Epithelial cell of esophagus (primary cell): ENCODE measurements at places on chromosomes 12 and 14.

DNA sequence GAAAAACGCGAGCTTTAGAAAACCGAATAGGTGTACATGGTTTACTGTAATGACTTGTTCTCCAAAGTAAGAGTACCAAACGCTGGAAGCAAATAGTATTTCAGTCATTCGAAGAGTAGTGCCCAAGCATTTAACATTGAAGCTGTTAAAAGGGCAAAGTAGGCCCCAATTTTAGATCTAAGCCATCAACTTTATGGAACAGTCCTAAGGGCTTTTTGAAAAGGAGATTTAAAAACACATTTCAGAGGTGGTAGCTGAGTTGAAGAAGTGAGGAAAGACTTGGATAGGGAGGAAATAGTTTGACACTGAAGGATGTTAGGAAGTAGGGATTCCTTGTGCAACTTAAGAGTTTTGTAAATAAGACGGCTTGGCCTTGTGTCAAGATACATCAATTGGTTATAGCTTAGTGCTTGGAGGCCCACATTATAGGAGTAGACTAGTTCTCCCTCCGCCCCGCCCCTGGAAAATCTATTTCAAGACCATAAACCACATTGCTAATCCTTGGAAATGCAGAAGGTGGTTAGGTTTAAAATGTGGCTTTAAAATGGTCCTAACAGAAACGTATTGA lies 783 bp upstream of the TUBA1B start:
- DNase-seq, result peak; percentile 28

- peak; percentile 24 for DNase-seq
Observed at GRCh38 chr12:5745251-5745888, 199.7 kb downstream of the ANO2 start.

DNA sequence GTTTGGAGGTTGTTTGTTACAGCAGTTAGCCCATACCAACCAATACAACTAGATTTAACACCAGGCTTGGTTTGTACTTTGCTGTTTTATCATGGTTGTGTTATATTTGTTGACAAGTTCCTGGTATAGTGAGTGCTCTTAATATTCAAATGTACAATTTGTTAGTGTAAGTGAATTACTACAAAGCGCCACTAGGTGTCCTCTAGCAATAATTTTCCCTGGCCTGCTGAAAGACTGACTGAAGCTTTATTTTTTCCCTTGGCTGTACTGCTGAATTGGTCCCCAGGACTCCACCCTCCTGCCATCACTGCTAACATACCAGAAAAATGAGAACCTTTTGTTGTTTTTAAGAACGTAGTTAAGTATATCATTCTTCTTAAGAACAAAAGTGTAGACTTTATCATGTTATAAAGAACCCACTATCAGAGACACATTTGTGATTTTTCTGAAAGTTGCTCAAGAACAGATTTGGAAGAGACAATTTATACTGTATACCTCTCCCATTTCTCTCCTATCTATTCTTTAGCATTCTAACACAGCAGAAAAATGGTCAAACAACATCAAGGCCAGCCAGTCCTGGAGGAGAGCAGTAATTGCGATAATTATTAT lies 75.3 kb upstream of the FAR2 start:
- DNase-seq, result peak; percentile 64

DNA sequence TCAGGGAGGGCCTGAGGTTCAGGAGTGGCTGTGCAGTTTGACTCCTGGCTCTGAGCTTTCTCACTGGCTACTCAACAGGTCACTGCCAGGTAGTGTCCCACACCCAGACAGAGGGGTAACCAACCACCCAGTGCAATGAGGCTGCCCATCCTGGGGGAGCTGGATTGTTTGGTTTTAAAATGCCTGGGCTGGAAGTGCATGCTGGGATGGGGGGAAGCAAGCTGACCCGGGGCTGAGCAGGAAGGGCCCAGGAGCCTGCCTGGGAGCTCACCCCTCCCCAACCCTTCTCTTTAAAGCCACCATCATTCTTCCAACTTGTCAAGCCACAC lies 12.6 kb upstream of the ABHD12B start:
- no peak for DNase-seq

DNA sequence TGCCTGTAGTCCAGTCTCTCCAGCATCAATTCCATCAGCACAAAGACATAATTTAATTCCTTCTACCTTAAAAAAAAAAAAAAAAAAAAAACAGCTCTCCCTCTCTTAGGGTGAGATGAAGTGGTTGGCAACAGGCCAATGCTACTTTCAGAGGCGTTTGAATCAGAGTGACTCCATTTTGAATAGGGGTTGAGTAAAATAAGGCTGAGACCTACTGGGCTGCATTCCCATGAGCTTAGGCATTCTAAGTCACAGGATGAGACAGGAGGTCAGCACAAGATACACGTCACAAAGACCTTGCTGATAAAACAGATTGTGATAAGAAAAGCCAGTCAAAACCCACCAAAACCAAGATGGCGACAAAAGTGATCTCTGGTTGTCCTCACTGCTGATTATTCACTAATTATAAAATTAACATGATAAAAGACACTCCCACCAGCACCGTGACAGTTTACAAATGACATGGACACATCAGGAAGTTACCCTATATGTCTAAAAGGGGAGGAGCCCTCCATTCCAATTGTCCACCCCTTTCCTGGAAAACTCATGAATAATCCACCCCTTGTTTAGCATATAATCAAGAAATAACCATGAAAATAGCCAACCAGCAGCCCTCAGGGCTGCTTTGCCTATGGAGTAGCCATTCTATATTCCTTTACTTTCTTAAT lies 6.9 kb upstream of the TCL1B start:
- DNase-seq, result no peak

- no peak for DNase-seq
Observed at GRCh38 chr12:50112456-50113218, 601 bp downstream of the COX14 start.

DNA sequence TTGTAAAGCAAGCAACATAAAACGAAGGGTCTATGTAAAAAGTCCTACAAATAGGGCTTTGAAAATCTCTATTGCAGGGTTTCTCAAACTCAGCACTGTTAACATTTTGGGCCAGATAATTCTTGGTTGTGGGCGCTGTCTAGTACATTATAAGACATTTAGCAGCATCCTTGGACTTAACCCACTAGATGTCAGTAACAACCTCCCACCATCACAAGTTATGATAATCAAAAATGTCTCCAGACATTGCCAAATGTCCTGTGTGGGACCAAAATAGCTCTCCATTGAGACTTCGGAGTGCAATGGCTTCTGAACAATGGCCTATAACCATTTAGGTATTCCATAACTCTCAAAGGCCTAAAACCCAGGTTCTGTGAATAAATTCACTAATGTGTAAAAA lies 22.9 kb upstream of the DHRS7 start:
- peak; percentile 8 for DNase-seq

- no peak for DNase-seq
Observed at GRCh38 chr12:71157601-71158233, at the start of gene TSPAN8. TSPAN8 (minus strand) TSS chr12:71157999; CDS start chr12:71157678, 321 bp downstream.

DNA sequence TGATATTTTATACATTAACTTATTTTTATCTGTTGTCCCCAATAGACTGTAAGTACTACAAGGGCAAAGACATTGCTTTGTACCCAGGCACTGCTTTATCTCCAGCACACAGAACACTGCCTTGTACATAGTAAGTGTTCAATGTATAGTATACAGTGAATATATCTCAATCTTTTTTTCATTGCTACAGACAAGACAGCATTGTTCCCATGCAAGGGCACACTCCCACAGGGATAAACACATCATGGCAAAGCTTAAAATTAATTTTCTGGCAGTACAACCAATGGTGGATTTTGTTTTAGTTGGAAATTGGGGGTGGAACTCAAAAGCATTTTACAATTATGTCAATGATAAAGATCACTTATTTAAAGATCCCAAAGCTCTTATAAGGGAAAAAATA lies 112.3 kb upstream of the EEA1 start:
- no peak for DNase-seq

DNA sequence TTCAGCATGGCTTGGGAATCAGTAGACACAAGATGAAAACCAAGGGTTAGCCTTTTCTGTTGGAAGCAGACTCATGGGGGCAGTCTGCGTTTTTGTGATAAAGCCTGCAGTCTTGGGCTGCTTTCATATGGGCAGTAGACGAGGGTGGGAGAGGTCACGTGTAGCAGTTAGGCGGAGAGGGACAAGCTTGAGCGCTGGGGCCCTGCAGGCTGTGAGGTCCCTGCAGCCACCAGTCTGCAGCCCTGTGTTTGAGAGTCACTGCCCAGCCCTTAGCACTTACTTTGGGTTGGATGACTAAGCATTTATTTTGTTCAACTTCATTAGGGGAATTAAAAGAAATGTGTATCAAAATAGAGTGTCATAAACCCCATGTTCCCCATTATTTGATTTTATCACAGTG lies 37.2 kb downstream of the EP400 start:
- DNase-seq, result no peak

DNA sequence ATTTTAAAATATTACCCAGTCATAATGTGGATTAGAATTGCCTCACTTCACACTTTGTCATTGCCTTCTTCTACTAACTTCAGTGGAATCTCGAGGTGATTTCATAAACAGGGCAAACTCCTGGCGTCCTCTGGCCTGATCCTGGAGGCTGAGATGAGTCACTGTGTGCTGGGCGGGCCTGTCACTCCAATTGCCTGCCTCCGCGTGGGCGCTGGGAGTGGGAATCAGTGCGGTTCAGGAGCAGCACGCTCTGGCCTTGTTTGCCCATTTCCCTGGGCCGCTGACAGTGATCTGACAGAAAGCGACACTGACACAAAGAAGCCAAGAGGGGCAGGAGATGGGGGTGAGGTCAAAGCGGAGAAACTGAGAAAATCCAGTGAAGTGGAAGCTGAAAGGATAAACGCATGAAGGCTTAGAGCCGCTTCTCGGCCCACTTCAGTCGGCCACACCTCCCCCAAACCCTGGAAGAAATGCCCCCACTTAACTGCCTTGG lies 29.7 kb downstream of the LGR5 start:
- DNase-seq, result peak; percentile 78

DNA sequence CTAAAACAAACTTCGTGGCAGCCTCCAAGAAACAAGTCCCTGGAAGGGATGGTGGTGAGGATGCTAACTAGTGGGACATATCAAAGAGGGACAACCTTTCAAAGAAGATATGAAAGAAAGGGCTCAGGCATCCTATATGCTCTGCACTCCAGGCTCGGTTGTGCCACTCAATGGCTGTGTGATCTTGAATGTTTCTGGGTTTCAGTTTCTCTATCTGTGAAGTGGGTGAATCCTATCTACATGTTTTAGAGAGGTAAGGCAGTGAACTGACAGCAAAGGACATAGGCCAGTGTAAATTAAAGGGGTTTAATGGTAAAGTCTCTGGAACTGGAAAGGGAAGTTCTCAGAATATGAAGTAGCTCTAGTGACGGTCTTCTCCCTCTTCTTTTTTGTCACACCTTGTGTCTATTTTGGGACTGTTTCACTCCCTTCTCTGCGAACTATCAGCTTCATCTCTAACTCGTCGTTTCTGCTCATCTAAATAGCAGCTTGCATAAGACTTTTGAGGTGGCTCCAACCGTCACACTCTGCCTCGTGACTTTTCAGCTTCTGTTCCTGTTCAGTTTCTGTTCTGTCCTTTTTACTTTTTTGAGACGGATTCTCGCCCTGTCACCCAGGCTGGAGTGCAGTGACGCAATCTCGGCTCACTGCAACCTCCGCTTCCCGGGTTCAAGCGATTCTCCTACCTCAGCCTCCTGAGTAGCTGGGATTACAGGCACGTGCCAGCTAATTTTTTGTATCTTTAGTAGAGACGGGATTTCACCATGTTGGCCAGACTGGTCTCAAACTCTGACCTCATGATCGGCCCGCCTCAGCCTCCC lies 273.6 kb downstream of the SUDS3 start:
- DNase-seq, result no peak

GRCh38 chr14:89209558-89209957 lies 207.5 kb downstream of the FOXN3 start:
- DNase-seq, result no peak

- DNase-seq, result no peak
Observed at GRCh38 chr12:89781156-89781555, 72.5 kb upstream of the ATP2B1 start.

DNA sequence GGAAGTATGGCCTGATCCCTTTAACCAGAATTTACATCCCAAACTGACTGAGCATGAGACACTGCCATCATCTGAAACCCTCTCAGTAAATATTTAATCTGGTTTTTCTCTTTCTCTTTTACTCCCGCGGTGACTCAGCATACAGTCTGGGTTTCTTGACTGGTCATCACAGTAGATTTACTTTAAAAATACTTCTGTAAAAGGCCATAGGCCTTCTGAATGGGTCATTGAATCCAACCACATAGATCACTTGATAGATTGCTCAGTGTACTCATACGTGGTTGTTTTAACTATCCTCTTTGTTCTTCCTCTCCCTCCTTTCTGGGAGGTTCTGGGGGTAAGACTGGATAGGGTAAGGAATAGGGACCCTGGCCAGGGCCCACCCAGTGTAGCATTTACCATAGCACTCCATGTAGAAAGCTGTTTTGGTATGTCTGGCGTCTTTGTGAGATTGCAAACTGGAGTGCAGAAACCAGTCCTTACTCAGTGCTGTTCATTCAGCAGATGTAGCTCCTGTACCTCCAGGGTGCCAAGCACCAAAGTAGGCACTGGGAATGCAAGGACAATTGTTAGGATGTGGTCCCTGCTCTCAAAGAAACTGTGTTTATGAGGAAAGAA lies 165.7 kb downstream of the SRGAP1 start:
- no peak for DNase-seq

- DNase-seq, result no peak
Observed at GRCh38 chr14:78637908-78638475, 467.8 kb downstream of the NRXN3 start.

DNA sequence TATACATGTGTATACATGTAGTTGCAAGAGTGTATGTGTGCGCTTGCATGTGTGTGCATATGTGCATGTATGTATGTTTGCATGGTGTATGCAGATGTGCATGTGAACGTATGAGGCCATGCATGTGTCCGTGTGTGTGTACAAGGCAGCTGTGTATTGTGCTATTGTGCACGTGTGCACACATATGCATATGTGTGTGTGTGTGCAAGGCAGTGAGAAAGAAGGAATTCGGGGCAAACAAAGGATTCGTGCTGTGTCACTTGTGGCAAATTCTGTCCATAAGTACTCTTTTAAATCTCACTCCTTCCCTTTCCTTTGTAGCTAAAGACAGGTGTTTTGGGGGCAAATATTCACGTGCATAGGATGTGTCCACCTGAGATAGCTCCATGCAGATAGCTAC lies 227.1 kb downstream of the VRK1 start:
- DNase-seq, result no peak

DNA sequence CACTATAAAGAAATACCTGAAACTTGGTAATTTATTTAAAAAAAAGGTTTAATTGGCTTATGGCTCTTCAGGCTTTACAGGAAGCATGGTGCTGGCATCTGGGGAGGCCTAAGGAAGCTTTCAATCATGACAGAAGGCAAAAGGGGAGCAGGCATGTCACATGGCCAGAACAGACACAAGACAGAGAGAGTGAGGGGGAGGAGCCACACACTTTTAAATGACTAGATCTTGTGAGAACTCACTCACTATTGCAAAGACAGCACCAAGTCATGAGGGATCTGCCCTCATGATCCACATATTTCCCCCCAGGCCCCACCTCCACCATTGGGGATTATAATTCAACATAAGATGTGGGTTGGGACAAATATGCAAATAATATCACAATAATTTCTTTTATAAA lies 355.6 kb downstream of the DAD1 start:
- no peak for DNase-seq

GRCh38 chr12:16785953-16786352 lies 180.0 kb upstream of the LMO3 start:
- no peak for DNase-seq
